Activated naive CD4-positive, alpha-beta T cell treated with Interleukin-2 at 50 U/mL for 16 hours (primary cell): ENCODE measurements at places on chromosomes 6 and 20.

- peak; percentile 10 for DNase-seq
These were observed 38.1 kb upstream of the NOX3 start for GRCh38 chr6:155493694-155494143.

DNA sequence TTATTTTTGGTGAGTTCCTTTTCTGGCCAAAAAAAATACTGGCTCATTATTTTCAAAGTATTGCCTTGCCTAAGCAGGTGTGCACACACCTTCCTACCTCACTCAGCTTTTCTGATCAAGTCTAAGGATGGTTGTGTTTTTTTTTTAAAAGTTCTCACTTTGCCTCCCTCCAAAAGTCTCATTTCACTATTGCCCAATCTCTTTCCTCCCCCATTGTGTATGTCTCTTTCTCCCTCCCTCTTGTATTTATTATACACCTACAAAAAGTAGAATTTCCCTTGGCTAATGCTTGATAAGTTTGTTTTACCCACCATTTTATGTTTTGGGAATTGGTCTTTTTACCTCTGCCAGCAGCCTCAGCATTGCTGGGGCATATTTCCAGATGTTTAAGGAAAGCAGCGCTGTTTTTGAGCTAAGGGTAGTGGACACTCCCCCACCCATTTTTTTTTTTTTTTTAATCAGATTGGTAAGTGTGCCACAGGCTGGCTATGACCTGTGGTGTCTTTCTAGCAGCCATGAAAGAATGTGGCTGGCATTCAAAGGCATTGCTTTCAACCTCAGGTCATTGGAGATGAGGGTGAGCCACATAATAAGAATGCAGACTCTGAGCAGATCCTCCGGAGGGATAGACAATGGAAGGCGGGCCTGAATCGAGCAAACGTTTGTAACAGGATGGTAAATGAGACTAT is 668.6 kb downstream of the UTRN start:
- DNase-seq: no peak

DNA sequence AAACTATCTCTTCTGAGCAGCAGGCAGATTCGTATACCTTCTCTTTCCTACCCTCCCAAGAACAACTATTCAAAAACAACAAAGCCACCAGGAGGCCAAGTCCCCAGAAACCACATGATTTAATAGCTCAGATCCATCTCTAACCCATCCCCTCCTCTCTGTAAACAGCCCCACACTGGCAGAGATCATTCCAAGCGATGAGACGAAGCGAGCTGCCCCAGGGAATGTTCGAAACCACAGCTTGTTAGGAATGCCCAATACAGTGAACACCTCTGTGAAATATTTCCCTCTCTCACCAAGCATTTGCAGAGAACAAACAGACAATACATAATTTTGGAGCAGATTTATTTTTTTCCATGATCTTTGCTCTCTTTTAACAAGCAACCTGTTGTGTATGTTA is 231.8 kb downstream of the SOD2 start:
- no peak for DNase-seq

GRCh38 chr20:5069141-5069806 is 50.5 kb downstream of the PCNA start:
- no peak for DNase-seq

DNA sequence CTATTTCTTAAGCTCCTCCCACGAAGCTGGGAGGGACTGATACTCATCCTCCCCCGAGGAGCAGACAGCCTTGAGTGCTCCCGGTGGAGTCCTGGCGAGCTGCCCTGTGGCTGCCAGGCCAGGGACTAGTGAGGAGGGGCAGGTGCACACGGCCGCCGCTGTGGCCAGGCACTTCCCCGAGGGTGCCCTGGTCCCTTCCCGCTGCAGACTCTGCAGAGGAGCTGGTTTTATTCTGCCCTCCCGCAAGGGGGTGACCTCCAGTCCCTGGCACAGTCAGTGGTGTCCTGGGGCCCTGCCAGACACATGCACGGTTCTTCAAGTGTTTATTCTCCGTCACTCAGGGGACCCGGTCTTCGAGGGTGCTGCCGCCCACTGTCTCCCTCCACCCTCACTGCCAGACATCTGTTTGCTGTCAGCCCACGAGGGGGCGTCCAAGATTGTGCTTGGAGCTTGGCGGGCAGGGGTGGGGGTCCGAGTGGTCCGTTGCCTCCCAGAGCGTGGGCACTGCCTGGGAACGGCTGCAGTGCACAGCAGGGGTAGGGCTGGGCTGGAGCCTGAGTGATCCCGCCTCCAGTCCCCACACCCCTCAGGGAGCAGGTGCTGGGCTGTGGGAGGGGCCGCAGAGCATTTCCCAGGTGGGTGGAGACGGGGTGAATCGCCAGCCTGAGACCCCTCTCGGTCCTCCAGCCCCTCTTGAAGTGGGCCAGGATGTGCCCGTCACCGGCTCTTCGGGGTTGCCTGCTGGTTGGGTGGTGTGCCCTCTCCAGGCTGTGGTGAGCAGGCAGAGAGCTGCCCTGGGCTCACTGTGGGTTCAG is 3.1 kb upstream of the CABLES2 start:
- peak; percentile 35 for DNase-seq

DNA sequence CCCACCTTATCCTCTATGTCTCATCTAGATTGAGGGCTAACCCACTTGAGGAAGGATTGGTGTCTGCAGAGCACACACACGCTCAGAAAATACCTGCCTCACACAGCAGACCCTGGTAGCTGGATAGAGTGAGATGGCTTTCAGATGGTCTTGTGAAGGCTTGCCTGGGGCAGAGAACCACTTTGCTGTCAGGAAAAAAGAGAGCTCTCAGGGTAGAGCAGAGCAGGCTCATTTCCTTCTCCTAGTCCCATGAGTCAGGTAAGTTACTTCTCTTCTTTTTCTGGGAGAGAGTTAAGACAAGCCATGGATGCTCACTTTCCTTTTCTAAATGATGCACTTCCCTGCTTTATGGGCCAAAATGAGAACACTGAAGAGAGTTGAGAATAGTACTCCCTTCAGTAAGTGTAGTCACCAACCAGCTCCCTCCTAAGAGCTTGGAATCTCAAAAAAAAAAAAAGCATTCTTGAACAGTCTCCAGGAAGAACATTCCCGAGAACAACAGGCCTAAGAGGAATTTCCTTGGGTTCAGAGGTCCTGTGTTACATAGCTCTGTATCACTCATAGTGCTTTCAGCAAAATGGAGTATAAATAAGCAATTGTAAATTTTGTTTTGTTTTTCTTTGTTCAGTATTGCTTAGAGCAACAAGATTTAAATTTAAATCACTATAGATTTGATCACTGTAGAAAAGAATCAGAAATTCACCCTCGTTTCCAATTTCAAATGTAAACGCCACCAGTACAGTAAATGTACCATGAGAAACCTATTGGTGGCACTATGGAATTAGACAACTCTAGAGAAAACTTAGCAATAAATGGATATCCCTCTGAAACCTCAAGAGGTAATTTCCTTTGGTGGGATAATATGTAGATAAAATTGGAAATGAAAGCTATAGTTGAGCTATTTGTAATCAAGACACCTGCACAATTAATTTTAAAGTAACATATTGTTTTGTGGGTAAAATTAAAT is 530.3 kb downstream of the RFPL4B start:
- DNase-seq: no peak

- no peak for DNase-seq
These were observed 48.5 kb downstream of the FNDC1 start for GRCh38 chr6:159217595-159218275.

- no peak for DNase-seq
These were observed 125.7 kb downstream of the ANKS1A start for GRCh38 chr6:35014786-35015185.

DNA sequence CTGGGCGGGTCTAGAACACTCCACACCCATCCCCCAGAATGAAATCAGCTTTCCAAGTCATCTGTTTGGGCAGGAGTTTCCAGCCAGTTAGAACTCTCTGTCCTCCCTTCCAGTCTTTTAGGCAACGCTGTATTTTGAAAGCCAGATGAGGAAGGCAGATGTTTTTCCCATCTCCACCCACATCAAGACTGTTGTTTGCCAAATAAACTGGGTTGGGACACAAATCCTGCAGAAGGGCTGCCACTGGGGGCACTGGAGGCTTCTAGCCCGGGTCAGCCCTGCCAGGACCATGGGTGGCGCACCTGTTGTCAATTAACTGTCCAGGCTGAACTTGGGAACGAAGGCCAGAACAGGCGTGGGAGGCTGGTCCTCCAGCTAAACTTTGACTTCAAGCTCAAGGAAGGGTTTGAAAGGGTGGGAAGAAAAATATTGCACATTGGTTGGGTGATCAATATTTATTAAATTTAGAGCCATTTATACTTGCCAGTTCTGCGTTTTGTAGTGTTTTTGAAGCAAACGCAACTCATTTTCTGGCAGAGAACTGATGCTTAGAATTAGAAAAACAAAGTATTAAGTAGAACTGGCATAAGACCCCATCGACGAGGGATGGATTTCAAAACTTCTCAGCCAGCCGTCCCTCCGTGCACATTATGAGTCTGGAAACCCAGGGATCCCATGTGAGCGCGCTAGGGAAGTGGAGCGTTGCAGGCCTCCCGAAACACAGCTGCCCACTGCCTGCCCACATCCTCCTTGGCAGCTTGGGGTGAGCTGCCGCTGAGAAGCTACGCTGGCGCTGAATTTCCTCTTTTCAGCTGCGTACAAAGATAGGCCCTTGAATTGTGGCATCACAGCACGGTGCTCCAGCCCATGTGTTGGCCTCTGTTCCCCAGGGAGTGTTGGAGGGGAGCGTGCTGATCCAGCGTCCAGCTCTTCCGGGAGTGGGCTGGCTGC is 297.4 kb downstream of the QKI start:
- no peak for DNase-seq

GRCh38 chr6:20569000-20569610 is 34.8 kb downstream of the CDKAL1 start:
- DNase-seq: no peak

- no peak for DNase-seq
These were observed 1514.8 kb upstream of the DEFB115 start for GRCh38 chr20:29742699-29743100.
